ENCODE measurements at places on chromosomes 1 and 21. TPM values are rescaled to one million over a fixed set of nuclear protein-coding genes. Genes with fewer than 3 reads are reported as not detected.

GRCh38 chr1:11595285-11595684 lies 58.9 kb downstream of the FBXO2 start:
- no peak for DNase-seq

DNA sequence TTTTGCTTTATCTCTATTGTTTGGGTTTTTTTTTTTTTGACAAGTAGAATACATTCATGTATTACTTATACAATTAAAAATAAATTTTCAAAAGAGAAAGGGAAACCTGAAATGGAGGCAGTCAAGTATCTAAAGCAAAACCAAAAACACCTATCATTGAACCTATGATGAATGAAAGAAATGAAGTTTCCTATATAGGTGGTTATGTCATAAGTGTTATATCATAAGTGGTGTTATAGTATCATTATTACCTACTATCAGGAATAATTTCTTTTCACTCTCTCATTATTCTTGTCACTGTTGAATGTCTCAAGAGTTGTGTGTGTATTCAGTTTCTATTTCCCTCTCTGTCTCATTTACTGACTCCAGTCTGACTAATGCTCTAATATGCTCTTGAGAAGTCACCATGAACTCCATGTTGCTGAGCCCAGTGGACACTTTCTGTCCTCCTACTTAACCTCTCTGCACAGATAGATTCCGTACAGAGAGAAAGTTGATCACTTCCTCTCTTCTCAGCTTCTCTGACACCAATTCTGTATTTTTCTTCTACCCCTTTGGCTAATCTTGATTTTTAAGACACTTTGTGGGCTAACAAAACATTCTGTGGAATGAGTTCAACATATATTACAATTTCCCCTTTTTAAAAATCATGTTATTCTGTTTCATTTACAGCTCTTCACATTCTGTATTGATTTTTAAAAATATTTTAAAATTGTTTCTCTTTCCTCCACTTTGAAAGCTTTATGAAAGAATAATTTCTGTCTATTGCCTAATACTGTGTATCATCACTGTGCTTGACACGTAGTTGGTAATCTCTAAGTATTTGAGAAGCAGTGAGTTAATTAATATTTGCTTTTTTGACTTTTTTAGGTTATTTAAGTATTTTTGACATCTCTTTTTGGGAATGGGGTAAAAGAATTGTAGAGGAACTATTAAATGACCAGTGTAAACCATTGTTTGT lies 50.1 kb downstream of the RASAL2 start:
- no peak for DNase-seq

C21orf58 gene
- 9.7 TPM for total RNA-seq

GRCh38 chr1:193025218-193025617 lies 33.9 kb downstream of the UCHL5 start:
- DNase-seq: no peak

- DNase-seq: no peak
Measured at GRCh38 chr21:18744840-18745239, 341.3 kb upstream of the TMPRSS15 start.

- no peak for DNase-seq
Measured at GRCh38 chr1:2392686-2393085, 1.0 kb downstream of the RER1 start.

ZNF683 gene
- not detected for total RNA-seq

GRCh38 chr1:98044766-98045165 lies 123.9 kb upstream of the DPYD start:
- no peak for DNase-seq

- no peak for DNase-seq
Measured at GRCh38 chr1:53956308-53957168, 10.4 kb downstream of the LRRC42 start.

CA14 gene
- 1.5 TPM for total RNA-seq
